ENCODE measurements at places on chromosomes 11 and 22.

DNA sequence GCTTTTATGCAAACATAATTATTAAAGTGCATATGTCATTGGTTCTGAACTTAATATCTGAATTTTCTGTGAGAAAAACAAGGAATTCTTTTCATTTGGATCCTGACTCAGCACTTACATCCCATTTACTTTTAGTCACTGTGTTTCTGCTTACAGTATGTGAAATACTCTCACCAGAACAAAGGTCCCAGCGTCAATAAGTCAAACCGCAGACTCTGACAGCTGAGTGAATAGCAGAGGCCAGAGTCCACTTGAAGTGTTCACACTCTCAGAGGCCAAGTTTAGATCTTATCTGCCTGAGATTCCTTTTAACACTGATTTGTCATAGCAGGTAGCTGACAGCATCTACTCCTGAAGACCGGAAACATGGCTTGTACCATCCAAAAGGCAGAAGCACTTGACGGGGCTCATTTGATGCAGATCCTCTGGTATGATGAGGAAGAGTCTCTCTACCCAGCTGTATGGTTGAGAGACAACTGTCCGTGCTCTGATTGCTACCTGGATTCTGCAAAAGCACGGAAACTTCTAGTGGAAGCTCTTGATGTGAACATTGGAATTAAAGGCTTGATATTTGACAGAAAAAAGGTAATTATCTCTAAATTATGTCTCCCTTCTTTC lies 14.6 kb downstream of the BBOX1 start:
- peak; percentile 42 for DNase-seq

DNA sequence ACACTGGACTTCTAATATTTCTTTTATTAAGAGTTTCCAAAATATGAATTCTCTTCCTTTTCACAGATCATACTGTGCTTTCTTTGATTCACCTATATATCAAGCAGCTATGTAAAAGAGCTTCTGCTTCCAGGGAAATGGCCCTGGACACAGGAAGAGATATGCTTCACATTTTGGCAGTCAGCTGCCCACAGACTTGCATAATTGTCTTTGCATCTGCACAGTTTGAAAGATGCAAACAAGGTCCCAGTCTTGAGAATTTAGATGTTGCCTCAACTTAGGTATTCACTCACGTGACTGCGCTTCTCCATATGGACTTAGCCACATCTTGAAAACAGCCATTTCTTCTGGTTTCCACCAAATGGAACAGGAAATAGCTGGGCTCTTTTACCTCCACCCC lies 92.3 kb upstream of the POU2AF2 start:
- DNase-seq: no peak

DNA sequence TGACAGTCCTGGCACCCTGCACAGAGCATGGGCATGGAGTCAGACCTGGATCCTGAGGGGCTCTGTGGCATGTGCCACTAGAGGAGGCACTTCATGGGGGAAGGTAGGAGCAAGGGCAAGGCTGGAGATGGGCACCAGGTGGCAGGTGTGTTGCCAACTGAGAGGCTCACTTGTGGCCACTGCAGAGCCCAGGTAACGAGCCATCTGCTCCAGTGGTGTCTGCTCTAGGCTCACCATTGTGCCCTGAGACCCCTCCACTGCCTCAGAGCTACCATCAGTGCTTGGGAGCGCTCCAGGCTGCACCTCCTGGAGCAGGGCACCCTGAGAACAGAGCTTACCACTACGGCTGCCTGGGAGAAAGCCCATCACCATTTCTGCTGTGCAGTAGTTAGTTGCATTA lies 1.3 kb upstream of the ZDHHC8 start:
- DNase-seq: no peak

- DNase-seq: no peak
Observed at GRCh38 chr11:76801736-76802135, 18.6 kb downstream of the TSKU start.

- no peak for DNase-seq
Observed at GRCh38 chr11:45184640-45185039, 38.2 kb downstream of the PRDM11 start.

GRCh38 chr11:70717936-70718595 lies 319.7 kb downstream of the CTTN start:
- DNase-seq: no peak

DNA sequence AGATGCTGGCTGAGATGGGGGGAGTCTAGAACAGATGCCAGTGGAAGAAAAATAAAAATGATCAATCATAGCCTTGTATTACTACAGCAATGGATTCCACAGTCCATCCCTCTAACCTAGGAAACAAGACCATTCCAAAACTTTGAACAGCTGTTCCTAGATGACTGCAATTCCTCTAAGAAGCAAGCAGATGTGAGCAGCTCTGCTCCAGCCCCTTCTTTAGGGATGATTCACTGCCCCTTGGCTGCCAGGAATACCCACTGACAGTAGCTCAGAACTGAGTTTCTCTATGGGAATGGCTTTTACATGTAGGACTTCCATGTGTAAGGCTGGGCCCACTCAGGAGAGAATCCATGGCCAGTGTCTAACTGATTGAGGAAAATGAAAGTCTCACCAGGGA lies 943.9 kb downstream of the OPCML start:
- no peak for DNase-seq
